Activated naive CD8-positive, alpha-beta T cell treated with anti-CD3 and anti-CD28 coated beads for 36 hours (primary cell): ENCODE measurements at places on chromosomes 7 and 10.

GRCh38 chr10:29657719-29658274, 23.0 kb upstream of the SVIL start:
- peak; percentile 19 for DNase-seq

DNA sequence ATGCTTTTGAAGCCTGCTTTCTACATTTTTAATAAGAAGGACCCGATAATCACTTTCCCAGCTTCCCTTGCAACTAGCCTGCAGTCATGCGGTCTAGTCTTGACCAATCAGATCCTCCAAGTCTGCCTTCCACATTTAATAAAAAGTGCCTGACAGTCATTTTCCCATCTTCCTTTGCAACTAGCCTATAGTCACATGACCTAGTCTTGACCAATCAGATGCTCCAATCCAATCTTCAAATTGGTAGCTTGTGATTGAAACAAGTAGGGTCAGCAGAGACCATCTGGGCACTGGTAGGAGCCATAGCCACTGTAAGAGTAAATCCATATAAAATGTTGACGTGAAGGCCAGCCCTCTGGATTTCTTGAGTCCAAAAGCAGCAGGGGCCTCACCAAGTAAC, 80.0 kb downstream of the NPTX2 start:
- no peak for DNase-seq

- no peak for DNase-seq
Observed at GRCh38 chr7:44333911-44334733, 8.7 kb upstream of the CAMK2B start.

DNA sequence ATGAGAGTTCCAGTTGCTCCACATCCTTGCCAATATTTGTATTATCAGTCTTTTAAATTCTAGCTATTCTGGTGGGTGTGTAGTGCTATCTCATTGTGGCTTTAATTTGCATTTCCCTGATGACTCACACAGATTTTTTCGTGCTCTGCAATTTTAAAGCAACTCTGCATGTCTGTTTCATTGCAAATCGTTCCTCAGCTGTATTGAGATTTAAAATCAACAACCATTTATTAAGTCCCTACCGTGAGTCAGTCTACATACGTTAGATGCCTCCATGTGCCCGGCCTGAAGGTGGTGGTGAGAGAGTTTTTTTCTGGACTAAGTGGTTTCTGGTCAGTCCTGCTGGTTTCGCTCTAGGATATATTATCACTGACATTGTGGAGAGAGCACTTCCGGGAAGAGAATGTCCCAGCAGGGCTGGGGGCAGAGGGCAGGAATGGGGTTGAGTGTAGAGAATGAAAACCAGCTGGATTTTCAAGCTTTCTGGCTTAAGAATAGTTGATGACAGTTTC, 8.4 kb upstream of the HYCC1 start:
- DNase-seq: no peak

- DNase-seq: no peak
Observed at GRCh38 chr7:139913021-139913844, 84.2 kb downstream of the TBXAS1 start.

DNA sequence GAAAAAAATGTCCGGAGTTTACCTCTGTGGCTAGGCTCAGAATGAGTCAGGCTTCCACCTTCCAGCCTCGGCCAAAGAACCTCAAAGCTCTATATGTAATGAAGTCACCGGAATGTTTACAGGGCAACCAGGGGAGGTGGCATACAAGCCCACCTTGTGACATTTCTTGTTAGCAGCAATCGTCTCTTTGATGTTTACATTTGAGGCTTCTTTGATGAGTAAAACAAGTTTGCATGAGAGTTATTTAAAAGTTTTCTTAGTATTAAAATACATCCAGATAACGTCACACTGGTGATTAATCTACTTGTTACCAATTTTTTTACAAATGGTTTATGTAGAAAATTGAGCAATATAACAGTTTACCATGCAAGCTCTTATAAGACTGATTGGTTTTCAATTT, 133.1 kb upstream of the ADAM12 start:
- no peak for DNase-seq

GRCh38 chr10:16611037-16611436, 89.4 kb upstream of the C1QL3 start:
- DNase-seq: no peak

DNA sequence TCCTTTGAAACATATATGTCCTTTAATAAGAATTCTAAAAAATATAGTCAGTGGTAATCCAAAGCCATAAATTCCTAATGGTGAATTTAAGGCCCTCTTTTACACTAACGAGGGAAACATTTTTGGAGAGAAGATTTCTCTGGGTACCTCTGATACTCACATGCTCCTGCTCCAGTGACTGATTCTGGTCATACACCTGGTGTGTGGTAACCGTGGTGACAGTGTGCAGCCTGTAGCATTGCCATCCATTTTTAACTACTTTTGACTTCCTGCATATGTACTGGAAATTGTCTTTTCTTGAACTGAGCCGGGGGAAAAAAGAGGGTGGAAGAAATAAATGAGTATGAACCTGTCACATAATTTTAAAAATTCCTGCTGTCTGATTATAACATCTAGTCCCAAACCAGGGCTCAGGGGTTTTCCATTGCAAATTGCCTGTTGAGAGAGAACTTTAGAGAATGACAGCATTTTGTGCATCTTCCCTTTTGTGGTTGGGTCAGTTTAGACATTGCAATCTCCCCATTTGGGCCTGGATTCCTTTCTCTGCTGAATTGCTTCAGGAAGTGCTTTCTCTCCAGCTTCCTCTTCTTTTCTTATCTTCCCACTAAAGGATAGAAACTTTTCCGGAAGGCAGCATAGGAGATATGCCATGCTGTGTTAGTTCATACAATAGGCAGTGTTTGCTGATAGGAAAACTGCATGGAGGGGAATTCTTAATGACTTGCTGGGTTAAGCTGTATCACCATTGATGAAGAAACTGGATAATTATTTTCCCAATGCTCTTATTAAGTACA, 125.5 kb downstream of the GRM3 start:
- no peak for DNase-seq

GRCh38 chr7:1700086-1700485, 30.0 kb downstream of the ELFN1 start:
- no peak for DNase-seq

DNA sequence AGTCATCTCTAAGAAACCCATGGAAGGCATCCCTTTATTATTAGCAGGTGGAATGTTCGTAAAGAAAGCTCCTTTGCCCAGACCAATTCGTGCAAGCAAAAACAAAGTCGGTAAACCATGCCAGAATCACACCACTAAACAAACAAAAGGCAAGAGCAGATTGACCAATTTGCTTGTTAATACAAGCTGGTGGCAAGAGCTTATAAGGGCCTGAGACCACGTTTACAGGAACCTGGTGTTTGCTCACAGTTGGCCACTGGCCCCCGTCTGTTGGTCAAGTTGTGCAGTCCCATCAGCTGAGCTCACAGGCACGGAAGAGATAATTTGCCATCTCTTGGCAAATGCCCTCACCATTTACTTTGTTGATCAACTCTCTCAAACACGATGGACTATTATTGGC, 342.2 kb upstream of the MKI67 start:
- no peak for DNase-seq

- DNase-seq: peak; percentile 71
Observed at GRCh38 chr7:139635526-139636302, 112.2 kb downstream of the CLEC2L start.

- DNase-seq: peak; percentile 28
Observed at GRCh38 chr10:89207801-89208551, 859 bp upstream of the CH25H start.

DNA sequence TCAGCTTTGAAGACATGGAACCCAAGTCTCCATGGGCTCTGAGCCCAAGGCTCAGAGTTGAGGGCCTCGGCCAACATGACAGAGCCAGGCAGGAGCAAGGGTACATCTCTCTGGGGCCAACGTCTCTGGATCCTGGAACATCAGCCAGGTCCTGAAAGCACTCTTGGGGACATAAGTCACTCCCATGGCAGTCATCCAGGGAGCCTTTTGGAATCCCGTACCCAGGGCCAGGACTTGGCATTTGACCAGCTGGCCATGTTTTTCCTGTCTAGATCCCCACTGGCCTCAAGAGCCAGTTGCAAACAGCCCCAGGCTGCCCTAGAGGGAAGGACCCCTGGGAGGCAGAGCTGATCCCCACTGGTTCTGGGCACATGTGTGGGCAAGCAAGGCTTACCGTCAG, 4.3 kb upstream of the CXCL12 start:
- no peak for DNase-seq

DNA sequence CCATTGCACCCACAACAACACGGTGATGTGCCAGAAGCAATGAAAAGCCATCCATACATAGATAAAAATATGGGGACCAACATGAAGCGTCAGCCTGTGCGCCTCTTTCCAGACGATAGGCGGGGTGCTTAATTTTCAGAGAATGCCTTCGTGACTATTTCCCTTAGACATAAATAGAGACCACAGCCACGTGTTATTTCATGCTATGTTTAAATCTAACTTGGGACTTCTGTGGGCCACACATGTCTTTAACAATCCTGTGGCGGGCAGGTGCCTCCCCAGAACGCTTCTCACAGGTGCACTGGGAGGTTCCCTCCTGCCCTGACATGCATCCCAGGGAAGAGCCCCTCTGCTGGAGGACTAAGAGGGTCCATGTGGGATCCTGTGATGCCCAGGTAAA, 259.7 kb downstream of the ADARB2 start:
- no peak for DNase-seq

- no peak for DNase-seq
Observed at GRCh38 chr7:84057576-84057975, 137.0 kb downstream of the SEMA3A start.

GRCh38 chr7:12868027-12868426, 180.6 kb downstream of the ARL4A start:
- no peak for DNase-seq

- no peak for DNase-seq
Observed at GRCh38 chr10:12721334-12721733, 280.2 kb downstream of the CCDC3 start.

DNA sequence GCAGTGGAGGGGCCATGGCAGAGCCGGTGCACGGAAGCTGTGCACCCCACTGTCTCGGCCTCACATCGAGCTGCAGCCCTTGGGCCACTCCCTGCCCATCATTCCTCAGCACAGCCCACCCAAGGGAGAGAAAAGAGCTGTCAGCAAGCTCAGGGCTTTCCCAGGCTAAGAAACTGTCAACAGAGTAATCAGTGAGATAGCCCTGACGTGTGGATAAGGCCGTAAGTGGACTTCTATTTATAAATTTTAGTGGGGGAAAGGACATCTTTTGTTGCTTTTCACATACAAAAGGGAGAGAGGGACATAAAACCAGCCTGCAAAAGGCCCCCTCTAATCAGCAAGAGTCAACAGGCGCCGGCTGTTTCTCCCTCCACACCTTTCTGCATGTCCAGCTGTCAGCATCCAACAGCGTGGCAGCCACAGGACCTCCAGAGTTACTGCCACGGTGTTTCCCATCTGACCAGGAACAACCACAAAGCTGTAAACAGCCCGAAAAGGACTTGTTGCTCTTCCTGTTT, 56.8 kb upstream of the DDC start:
- no peak for DNase-seq

DNA sequence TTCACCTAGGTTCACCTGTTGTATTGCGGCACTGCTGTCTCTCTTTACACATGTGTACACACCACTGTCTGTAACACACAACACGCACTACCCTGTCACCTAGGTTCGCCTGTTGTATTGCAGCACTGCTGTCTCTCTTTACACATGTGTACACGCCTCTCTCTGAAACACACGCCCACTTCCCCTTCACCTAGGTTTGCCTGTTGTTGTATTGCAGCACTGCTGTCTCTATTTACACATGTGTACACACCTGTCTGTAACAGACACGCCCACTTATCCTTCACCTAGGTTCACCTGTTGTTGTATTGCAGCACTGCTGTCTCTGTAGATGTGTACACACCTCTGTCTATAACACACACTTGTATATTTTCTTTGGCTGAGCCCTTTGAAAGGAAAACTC, 51.5 kb downstream of the WDR37 start:
- DNase-seq: no peak

- peak; percentile 26 for DNase-seq
Observed at GRCh38 chr7:157404845-157405481, 68.2 kb downstream of the DNAJB6 start.

GRCh38 chr7:129798616-129799349, 154.0 kb downstream of the UBE2H start:
- DNase-seq: no peak

DNA sequence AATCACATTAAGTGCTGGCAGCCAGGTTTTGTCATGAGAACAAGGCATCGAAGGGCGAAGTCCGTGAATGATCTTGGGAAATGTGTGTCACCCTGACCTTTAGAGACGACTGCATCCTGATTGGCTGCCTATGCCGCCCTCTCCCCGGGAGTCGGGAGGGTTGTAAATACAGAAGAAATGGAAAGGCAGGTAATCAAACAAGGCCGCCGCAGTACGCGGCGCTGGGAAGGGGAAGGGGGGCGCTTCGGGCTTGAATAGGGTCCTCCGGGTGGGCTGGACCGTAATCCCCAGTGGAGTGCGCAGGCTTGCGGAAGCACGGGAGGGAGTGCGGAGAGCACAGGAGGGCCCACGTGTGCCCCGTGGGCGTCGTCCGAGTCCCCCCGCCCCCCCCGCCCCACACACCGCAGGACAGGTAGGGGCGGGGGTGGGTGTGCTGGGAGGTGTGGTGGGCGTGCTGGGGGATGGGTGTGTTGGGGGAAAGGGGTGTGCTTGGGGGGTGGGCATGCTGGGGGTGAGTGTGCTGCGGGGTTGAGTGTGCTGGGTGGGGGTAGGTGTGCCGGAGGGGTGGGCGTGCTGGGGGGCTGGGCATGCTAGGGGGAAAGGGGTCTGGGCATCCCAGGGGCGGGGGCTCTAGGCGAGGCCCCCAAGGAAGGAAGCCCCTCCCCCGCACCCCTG, 169.4 kb downstream of the ARHGAP12 start:
- peak; percentile 74 for DNase-seq

- no peak for DNase-seq
Observed at GRCh38 chr7:96144260-96144526, 177.7 kb downstream of the SLC25A13 start.

GRCh38 chr10:131496351-131497052, 185.0 kb upstream of the TCERG1L start:
- DNase-seq: no peak

- no peak for DNase-seq
Observed at GRCh38 chr7:4024133-4024532, 658.0 kb upstream of the FOXK1 start.

GRCh38 chr7:99050971-99051370, 92.9 kb downstream of the SMURF1 start:
- no peak for DNase-seq

GRCh38 chr7:122010116-122010515, 133.9 kb downstream of the AASS start:
- no peak for DNase-seq

GRCh38 chr7:35280902-35281301, 27.0 kb upstream of the TBX20 start:
- no peak for DNase-seq

DNA sequence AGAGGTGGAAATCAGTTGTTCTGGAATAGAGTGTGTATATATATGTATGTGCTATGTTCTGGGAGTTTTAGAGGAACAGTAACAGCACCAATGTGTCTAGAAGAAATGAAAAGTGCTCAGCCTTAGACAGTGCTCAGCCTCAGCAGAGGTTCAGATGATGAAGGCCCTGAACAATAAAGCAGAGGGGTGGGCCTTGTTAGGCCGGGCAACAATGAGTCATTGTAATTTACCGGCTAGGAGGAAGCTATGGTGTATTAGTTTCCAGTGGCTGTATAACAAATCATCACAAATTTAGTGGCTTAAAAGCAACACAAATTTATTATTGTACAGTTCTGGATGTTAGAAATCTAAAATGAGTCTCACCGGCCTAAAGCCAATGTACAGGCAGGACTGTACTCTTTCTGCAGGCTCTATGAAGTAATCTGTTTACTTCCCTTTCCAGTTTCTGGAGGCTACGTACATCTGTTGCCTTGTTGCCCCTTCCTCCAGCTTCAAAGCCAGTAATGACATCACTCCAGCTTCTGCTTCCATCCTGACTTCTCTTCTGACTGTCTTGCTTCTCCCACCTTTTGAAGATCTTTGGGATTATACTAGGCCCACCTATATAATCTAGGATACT, 84.6 kb downstream of the CH25H start:
- DNase-seq: no peak
